Fibroblast of skin of left quadriceps (primary cell): ENCODE measurements at places on chromosomes 12 and 14.
A peak's percentile ranks its signal among the peaks of the same experiment; 100 is the strongest.

GRCh38 chr14:100410056-100410565, 87.0 kb downstream of the SLC25A47 start:
- DNase-seq = no peak

DNA sequence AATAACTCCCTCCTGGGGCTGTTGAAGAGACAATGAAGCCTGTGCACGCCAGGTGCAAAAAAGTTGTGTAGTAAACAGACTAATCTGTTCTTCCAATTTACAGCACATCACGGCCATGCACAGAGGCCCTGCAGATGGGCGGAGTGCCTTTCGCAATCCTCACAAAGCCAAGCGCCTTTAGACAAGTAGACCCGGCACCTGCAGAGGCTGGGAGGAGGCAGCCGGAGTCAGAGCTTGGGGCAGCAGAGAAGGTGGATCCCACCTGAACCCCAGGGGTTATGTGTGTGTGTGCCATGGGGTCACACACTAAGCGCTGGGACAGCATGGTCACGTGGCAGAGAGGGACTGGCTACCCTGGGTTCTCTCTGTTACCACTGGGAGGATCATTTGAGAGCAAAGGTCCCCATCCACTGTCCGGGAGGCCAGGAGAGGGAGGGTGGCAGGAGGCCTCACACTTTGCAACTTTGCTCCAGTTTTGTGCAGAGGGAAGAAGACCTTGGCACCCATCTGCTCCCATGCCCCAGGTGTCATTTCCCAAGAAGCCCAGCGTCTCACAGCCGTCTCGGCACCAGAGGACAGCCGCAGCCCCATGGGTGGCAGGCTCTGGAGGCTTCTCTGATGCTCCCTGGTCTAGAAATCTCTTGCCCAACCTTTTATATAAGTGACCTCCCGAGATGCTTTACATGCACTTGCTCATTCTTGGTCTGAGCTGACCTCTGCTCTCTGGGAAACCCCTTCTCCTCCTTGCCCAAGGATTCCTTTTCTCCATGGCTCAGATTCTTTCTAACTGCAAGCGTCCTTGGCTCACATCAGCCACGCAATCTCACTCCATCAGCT, 80.0 kb upstream of the DICER1 start:
- DNase-seq = no peak

DNA sequence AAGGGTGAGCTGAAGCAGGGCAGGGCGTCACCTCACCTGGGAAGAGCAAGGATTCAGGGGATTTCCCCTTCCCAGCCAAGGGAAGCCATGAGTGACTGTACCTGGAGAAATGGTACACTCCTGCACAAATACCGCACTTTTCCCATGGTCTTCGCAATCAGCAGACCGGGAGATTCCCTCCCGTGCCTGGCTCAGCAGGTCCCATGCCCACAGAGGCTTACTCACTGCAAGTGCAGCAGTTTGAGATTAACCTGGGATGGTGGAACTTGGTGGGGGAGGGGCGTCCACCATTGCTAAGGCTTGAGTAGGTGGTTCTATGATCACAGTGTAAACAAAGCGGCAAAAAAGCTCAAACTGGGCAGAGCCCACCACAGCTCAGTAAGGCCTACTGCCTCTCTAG, 11.0 kb upstream of the DHRS4 start:
- DNase-seq = no peak

DNA sequence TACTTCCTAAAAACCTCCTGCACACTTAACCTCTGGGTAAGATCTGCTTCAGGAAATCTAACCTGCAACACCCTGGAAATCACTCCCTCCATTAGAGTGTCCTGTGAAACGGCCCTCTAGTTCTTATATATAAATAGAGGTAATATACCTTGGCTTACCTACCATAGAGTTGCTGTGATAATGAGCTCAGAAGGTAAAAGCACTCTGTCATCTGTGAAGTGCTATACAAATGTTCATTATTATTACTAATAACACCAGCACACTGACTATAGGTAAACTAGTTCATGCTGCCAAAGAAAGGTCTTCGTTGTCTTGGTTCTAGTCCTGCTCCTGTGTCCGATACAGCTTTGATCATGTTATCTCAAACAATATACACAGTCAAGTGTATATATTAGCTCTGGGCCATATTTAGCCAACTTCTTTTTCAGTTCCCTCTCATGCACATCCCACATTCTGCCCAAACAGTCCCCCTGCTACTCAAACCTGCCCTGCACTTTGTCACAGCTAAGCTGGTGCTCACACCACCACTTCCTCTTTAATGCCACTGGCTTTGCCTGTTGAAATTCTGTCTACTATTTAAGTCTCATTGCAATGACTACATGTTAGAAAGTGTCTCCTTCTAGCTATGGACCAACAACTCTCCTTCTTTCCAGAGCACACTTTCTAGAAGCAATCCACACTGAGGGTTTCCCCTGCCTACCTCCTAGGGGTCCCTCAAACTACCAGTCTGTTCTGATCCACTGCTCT, 5.1 kb downstream of the E2F7 start:
- DNase-seq = no peak

DNA sequence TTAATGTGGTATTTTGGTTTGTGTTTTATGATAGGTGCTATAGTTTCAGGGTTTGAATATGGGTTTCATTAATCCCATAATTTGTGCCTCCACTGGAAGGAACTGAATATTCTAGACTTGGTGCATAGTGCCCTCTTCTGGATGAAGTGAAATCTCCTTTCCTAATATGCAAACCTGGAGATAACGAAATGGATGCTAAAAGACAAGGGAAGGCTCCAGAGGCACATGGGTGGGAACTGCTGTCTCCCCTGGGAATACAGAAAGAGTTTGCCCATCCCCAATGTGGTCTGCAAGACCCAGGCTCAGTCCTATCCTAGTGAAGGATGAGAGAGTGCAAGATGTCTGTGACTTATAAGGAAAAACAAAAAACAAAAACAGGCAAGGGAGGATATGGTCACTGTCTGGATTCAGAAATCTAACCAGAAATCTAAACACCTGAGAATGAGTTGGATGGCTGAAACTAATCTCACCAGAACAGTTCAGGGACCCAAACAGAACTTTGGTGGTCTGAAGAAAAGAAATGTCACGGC, 142.3 kb upstream of the TMPO start:
- DNase-seq = peak; percentile 38

- DNase-seq = no peak
These were observed 890 bp downstream of the SPTLC2 start for GRCh38 chr14:77615361-77616132.

DNA sequence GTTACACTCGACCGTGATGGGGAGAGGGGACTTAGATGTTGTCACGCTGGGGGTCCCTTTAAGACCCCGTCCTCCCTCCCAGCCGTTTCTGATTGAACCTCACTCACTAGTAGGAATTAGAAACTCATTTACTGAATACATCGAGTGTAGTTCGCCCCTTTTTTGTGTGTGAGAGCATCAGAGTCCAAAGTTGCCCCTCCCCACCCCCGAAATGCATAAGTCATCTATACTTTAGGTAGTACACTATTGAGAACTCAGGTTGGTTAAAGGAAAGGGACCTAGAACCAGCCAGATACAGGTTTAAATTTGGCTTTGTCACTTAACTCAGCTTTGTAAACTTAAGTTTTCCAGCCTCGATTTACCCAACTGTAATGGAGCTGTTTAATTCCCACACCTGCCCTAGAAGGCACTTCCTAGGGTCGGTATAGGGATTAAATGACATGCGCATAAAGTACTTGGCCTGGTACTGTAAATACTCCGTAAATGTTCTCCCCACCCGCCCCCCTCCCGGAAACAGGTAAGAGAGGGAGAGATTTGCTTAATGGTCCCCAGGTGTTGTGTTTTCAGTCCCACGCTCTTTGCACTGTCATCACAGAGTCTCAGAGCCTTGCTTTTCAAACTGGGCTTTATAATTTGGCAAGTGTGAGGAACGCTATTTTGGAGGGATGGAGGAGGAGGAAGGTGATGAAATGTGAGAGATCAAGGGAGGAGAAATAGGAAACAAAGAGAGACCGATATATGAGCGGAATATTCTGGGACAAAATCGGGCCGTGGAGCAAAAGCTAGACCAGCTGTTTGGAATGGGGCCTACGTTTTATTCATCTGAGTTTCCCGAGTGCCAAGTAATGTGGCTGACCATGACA, 897 bp downstream of the SUDS3 start:
- no peak for DNase-seq

DNA sequence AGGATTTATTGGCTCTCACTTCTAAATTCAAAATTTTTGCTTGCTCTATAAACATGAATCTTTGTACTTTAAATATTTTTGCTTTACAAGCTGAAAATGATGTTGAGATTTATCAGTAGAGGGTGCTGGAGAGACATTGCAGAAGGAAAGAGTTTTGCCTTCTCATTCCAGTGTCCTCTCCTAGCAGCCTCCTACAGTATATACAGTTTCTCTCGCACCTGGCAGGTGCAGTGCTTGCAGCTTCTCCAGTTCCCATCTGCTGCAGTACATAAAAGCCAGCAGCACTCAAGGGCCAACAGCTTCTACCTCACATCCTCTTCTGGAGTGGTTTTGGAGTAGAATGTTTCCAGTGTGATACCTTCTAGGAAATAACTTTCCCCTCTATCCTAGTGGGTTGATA, 601.8 kb upstream of the ATXN7L3B start:
- DNase-seq = no peak

DNA sequence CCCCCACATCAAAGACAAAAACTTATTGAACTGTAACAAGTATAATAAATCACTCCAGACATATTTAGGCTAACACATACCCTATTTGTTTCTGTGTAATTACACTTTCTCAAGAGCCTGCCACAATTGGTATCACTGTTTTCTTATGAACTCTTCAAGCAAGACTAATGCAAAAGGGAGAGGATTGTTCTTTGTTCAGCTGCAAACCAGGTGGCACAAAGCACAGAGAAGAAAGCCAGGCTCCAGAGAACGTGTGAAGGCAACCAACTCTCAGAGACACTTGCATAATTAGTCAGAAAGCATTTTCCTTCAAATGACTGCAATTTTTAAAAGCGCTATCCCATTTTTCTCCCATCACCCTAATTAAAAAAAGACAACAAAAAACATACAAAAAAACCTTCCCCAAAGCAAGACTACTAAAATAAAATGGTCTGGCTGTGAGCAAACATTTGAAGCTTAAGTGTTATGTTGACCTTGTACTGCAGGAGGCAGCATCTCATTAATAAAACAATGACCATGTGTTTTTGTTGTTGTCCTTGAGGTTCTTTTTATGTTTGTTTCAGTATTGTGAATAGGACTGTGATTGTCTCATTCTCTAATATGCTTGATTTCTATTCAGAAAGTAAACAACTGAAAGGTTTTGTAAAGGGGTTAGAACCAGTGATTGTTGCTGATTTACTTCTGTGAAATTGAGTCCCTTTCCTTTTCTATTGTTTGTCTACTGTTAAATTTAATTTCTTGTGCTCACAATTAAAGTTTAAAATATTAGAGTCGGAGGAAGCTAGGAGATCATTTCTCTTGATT, 452.7 kb upstream of the PDE3A start:
- DNase-seq = peak; percentile 31

GRCh38 chr14:52043690-52044089, 25.2 kb downstream of the NID2 start:
- DNase-seq = no peak

- no peak for DNase-seq
These were observed 91.8 kb downstream of the SLC41A2 start for GRCh38 chr12:104866291-104866690.

DNA sequence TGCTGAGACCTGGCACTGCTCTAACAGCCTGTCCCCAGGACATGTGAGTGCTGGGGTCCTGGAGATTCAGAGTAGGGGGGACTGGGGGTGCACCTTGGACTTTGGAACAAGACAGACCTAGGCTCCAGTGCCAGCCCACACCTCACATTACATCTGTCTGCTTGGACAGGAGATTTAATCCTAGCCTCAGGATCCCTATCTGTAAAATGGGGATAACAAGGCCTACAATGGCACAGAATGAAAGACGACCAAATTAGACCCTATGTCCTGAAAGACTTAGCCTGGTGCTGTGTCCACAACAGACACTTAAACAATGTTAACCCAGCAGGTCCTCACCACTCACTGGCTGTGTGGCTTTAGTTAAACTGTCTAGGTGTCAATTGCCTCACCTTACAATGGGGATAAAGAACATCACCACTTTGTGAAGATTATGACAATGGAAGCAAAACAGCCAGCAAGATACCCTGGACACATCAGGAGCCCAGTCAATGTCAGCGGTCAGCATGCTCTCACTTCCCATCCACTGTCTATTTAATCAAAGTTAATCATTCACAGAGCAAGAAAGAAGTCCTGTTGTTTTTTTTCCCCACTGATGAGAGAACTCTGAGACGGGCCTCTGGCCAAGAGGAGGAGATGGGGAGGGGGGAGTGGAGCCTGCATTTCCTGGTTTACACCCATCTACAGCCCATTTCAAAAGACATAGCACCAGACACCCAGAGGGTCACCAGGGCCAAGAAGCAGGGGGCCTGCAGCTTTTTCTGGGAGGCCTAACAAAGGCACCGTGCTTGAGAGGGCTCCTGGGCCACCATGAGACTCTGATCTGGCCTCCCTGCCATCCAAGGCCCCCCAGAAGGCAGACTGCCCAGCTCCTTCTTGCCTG, 40.6 kb downstream of the ACTN1 start:
- no peak for DNase-seq

- DNase-seq = no peak
These were observed 15.6 kb upstream of the DYNC1H1 start for GRCh38 chr14:101948666-101949216.

GRCh38 chr12:30041096-30041495, 257.4 kb upstream of the TMTC1 start:
- DNase-seq = no peak

GRCh38 chr12:6450869-6451347, 934 bp upstream of the TAPBPL start:
- no peak for DNase-seq

GRCh38 chr14:54126947-54127346, 170.3 kb upstream of the BMP4 start:
- no peak for DNase-seq

DNA sequence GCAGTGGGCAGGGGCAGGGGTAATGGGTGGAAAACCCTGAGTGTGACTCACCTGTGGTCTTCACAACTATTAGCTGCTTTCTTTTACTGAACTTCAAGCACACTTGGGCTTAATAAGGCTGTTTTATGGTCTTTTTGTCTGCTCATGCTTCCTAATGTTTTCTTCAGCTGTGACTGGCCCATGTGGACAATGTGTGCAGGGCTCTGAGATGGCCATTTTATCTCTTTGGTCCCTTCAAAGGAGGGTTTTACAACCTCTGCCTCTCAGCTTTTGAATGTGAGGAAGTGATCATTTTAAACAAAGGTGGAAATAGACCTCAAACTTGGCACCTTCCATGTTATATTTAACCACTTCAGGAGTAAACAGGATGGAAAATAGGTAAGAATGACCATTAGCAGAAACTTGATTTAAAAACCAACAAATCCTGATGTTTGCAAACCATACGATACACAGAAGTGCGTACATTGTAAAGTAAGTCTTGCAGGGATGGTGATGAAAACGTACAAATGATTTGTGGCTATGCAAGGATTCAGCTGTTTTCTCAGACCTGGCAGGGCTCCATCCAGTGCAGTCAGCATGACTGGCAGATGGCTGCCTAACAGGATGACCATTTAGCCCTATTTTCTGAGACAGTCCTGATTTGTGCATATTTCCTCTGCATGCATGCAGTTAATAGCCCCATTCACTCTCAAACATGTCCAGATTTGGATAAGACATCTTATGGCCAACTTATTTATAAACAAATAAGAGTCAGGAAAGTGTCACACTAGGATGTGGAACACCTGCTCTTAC, 103.2 kb downstream of the SLC38A4 start:
- peak; percentile 59 for DNase-seq

- no peak for DNase-seq
These were observed 48.3 kb downstream of the SPRING1 start for GRCh38 chr12:116689521-116689920.
